Stimulated activated CD8-positive, alpha-beta memory T cell treated with anti-CD3 and anti-CD28 coated beads, Interleukin-7, amount 100 ng/mL, for 24 hours (primary cell): ENCODE measurements at places on chromosomes 5 and 9.

DNA sequence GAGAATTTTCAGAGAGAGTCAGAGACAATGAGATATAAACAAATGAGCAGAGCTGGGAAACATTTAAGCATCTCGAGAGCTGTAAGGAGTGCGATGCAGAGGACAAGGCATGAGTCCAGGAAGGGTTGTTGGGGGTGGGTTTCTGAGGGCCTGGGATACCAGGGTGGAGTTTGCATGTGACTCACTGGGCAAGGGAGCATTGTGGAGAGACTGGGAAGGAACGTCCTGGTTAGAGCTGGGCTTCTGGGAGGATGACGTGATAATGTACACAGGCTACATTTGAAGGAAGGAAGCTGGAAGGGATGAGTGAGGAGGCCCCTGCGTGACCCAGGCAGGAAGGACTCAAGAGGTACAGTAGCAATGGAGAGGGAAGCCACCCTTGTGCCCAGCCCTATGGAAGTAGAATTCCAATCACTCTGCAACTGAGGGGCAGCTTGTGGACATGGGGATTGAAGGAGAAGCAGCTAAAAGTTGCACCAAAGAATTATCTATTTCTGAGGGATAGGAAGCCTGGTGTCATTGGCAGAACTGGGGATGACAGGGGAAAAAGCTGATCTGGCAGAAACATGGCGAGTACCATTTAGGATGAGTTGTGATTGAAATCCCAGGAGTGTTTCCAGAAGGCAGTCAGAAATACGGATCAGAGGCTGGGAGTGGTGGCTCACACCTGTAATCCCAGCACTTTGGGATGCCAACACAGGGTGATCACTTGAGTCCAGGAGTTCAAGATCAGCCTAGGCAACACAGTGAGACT is 59.3 kb upstream of the AFAP1L1 start:
- no peak for DNase-seq

GRCh38 chr5:153896117-153896516 is 142.6 kb downstream of the FAM114A2 start:
- DNase-seq, result no peak

DNA sequence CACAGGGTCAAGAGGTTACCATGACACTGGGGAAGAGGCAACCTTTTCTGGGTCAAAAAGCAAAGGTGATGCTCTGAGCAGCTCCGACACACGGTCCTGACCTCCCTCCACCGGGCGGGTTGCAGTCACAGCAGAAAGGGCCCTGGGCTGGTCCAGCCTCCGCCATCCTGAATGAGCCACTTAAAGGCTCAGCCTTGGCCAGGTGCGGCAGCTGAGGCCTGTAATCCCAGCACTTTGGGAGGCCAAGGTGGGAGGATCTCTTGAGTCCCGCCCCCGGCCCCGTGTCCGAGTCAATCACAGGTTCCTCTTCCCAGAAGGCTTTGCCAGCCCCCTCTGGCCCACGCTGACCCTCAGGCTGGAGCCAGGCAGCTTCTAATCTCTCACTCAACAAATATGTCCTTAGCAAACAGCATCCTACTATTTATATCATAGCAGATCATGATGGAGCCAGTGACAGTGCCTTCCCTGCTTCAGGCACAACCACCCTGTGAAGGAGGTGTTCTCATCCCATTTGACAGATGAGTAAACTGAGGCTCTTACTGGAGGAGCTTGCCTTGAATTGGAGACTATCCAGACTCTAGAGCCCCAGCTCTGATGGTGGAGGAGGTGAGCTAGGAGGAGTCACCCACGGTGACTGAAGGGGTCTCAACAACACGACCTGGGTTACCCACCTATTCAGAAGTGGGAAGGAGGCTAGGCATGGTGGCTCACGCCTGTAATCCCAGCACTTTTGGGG is 79.1 kb downstream of the LRSAM1 start:
- no peak for DNase-seq

DNA sequence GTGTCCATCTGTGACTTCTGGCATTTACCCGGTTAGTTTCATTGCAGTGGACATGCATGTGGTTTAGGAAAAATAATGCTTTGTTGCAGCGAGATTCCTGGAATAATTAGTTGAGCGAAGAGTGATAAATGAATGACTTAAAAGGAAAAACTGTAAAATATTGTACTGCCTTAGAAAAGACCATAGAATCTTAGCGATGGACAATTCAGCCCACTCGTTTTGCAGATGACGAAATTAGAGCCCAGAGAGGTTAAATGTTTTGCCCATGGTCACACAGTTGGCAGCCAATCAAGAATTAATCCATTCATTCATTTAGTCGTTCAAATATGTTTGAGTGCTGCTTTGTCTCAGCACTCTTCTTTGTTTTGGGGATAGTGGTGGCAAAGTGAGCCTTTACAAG is 107.9 kb downstream of the ARHGAP26 start:
- no peak for DNase-seq

DNA sequence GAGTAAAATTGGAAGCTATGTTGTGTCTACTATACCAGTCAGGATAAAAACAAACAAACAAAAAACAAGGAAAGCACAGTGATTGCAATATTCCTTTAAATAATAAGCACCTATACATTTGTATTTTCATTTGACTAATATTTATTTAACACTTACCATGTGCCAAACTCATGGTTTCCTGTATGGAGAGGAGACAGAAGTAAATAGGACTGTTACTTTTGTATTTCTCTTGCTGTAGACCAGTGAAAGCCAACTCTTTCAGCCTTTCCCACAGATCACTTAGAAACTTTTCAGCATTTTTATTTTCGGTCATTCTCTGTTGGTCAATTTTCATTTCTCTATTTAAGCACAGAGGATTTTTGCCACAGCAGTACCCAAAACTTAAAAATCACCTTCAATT is 4.5 kb downstream of the CMYA5 start:
- no peak for DNase-seq

- no peak for DNase-seq
These were observed 204.9 kb upstream of the TARS1 start for GRCh38 chr5:33235824-33236223.

DNA sequence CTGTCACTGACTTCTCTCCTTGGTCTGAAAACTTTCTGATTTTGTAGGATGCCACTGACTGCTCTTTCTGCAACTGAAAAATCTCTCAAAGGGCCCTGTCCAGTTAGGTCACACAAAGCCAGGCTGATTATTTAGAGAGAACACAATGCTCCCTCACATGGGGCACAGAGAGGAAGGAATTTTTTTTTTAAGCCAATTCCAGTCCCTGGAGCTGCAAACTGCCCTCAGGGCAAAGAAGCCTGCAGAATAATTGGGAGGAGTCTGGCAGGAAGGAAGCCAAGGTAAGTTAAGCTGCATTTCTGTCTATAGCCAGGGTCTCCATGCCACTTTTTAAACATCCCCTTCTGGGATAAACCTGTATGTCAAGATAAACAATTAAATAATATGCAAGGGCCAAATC is 305.5 kb downstream of the ZSWIM6 start:
- DNase-seq, result no peak

DNA sequence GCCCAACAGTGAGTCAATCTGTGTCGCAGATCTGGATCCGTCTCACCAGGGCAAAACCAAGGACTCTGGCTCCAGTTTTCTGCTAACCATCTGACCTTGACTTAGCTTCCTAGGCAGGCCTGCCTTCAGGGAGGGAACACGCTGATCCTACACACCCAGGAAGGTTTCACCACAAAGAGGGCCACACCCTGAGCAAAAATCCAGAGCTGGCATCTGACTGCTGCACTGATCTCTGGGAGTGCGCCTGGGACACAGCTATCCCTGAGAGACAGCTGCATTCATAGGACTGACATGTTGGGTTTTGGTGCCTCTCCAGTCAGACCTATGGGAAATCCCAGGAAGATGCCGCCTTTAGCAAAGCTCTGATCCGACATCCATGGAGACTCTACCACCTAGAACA is 47.5 kb downstream of the CDK5RAP2 start:
- DNase-seq, result no peak

GRCh38 chr9:102185962-102186361 is 447.5 kb upstream of the GRIN3A start:
- DNase-seq, result no peak

GRCh38 chr5:60835554-60835953 is 8.5 kb downstream of the ELOVL7 start:
- DNase-seq, result no peak

DNA sequence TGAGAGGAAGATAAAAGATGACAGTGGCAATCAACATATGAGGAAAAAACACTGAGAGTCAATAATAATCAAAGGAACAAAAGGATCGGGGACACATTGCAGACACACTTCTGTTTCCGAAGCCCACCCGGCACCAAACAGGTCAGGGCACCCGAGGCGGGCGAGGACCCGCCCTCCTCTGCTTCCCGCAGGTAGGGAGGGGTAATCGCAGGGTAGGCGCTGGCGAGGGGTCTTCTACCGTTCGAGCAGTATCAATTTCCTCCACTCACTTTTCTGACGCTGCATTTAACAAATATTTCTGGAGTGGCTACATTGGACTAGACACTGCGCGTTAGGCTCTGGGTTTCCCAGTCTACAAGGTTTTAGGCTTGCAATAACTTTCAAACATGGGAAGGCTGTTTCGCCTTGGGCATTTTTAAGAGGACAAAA is 1.3 kb downstream of the TXN start:
- DNase-seq, result no peak

GRCh38 chr9:109973336-109973735 is 193.3 kb downstream of the PALM2AKAP2 start:
- DNase-seq, result no peak

DNA sequence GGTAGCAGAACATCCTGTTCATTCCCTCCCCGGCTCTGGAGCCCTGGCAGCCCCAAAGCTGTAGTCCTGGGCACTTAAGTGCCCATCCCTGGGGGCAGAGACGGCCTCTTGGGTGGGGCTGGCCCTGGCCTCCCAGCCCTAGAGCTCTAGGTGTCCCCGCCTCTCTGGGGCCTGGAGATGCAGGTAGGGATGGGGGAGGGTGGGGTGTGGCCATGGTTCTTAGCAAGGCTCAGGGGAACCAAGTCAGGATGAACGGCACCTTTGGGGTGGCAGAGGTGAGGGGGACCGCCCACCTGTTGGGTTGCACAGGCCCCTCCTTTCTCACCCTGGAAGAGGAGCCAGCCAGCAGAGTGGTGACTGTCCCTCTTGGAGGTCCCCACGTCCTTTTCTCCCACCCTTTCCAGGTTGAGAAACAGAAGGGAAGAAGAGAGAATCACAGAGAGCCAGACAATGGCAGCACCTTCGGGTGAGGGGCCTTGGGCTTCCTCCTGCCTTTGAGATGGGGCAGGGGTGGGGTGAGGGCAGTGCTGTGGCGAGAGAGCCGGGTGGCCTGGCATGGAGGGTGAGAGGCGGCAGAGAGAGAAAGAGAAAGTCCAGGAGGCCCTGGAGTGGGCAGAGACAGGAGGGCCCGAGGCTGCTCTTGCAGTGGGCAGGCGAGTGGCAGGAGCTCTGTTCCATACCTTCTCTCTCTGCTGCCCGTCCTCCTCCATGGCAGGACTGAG is 2.3 kb downstream of the CRAT start:
- no peak for DNase-seq

DNA sequence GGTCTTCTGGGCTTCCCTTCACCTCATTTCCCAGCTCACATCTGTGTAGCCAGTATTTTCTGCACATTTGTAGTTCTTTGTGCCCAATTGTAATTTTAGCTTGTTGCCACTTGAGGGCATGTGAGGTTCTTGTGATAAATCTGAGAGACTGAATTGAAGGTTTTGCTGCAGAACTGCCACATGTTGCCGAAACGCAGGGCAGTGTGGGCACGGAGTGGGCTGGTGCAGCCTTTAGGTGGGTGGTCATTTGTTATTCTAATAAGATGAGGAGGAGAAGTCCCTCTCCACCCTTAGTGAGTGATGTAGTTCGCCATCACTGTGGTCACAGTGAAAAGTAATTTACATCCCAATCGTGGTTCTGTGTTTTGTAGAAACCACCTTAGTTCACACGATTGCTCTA is 21.2 kb downstream of the OTULIN start:
- DNase-seq, result no peak

DNA sequence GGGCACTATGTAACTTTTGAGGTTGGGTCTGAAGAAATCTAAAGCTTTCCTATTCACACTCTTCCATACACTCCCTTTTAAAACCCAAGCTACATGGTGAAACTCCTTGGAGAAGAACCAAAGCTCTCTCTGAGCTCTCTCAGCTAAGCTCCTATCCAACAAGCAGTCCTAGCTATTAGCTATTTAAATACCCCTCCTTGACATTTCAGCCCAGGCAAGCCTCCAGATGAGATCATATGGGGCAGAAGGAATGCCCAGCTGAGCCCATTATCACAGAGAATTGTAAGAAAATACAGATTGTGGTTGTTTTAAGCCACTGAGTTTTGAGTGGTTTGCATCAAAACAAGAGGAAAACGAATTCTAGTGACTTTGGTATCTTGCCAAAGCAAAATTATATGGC is 15.2 kb downstream of the HSPB3 start:
- no peak for DNase-seq

DNA sequence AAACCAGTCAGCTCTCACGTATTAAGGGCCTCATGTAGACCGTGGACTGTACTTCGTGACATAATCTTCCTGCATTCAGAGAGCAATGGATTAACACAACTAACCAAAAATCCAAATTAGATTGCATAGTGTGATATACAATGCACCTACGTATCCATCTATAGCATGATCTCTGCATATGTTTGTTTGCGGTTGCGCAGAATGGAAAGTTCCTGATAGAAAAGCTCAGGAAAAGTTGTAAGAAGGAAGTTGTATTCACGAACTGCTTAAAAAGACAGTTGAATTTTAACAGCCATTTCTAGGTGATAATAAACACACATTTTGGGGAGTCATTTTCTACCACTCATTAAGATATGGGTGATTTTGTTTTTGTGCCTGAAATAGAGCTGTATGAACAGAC is 869.0 kb downstream of the TLE4 start:
- no peak for DNase-seq

DNA sequence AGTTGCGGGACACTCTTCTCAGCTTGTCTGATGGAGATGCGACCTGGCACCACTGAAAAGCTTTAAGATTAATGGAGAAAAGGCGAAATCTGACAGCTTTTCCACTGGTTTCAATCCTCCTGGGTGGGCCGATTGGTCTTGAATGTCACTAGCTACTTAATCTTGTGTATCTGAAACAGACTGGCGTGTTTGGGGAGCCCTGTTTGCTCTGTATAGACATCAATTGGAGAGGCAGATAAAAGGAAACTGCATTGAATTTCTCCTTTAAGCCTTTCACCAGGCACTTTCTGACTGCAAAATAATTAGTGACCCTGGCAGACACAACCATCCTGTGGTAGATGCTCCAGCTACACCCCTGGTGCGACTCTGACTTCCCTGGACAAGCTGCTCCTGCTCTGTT is 224.2 kb downstream of the NDUFS4 start:
- DNase-seq, result no peak
